ENCODE measurements at places on chromosomes 16 and 17.

GRCh38 chr17:37261286-37261685 lies 114.5 kb upstream of the C17orf78 start:
- DNase-seq, result no peak

DNA sequence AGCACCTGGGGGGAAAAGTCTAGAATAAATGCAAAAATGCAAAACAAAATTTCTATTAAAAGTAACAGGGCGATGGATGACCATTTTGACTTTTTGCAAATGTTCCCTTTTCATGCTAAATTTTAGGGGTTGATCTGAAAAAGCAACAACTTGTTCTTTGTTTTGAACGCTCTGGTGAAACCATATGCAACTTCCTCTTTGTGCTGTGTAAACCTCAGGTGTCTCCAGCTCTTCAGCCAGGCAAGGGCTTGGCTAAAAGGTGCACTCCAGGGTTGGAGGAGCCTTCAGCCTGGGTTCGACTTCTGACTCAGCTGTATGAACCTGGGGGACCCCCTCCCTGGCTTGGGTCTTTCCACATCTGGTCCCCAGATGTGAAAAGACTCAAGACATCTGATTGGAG lies 9.5 kb downstream of the IRF8 start:
- no peak for DNase-seq

GRCh38 chr17:31721291-31722025 lies 137.6 kb downstream of the COPRS start:
- no peak for DNase-seq

DNA sequence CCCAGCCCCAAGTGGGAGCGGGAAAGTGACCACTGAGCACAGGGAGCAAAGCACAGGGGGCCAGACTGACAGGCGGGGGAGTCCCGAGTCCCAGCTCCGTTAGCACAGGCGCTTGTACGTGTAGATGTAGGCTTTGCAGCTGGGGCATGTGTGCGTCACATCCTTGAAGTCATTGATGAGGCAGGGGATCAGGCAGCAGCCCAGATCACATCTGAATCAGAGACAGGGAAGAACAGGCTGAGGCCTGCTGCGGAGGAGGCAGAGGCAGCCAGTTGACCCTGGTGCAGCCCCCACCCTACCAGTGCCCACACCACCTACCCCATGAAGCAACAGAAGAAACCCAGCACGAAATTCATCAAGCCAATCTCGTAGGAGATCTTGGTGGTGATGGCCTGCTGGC lies 26.1 kb downstream of the CDIP1 start:
- DNase-seq, result no peak

DNA sequence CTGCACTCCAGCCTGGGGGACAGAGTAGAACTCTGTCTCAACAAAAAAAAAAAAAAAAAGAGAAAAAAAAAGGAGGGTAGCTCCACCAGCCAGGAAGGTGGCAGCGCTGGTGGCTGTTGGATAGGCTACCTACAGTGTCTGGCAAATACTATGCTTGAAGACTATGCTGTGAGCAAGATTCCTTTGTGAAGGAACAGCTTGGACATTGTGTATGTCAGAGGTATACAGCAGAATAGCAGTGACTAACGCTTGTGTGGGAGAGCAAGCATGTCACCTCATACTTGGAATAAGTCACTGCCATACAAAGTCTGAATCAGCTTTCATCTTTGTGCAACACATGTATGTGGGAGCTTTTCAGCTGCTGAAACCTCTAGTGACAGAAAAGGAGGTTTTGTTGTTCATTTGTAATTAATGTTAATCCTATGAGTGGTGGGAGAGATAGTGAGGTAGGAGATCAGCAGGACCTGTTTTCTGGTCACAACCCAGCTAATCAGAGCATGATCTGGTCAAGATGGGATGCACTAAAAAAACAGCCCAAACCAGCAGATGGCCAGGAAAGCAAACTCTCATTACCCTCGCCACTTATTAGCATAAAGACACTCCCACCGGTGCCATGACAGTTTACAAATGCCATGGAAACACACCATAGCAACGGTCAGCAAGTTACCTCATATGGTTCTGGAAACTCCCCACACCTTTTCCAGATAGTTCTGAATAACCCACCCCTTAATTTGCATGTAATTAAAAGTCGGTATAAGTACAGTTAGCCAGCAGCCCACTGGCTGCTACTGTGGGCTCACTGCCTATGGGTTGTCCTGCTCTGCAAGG lies 6.8 kb upstream of the ITGAD start:
- DNase-seq, result no peak

DNA sequence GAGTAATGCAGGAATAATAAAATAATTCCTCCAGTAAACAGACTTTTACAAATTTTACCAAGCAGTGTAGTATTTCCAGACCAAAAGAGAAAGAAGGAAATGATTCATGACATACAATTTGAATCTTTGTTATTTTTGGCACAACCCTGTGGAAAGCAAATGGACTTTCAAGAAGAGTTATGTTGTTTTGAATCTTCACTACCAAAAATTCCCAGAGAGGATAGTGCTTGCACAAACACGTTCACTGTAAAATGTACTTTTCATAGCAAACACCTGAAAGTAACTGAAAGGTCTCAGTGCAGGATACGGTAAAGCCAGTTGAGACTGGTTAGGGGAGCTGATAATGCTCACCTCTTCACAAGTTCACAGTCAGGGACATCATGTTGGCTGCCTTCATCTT lies 107.1 kb downstream of the USP22 start:
- no peak for DNase-seq

DNA sequence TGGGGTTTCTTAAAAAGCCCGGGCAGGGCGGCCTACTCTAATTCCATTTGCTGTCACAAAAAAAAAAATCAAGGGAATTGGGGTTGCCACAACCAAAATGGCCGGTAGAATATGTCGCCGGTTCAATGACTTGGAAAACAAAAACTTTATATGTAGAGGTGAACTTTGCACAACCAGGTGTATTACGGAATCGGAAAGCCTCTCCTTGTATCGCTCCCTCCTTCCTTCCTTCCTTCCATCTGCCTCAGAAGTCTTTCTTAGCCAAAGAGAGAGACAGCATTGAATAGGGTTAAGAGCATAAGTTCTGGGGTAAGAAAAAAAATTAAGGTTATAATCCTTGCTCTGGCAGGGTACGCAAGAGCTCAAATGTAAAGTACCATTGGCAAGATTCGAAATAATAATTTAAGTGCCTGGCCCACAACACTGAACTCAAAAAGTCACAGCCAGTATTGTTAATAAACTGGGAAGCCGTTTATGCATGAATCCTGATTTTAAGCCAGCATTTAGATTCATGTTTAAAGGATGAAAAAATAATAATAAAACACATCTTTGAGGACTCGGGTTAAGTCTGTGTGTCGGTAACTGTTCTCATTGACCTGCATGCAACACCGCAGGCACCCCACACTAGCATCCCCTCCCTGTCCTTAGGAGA lies 522 bp upstream of the GLG1 start:
- DNase-seq, result no peak

DNA sequence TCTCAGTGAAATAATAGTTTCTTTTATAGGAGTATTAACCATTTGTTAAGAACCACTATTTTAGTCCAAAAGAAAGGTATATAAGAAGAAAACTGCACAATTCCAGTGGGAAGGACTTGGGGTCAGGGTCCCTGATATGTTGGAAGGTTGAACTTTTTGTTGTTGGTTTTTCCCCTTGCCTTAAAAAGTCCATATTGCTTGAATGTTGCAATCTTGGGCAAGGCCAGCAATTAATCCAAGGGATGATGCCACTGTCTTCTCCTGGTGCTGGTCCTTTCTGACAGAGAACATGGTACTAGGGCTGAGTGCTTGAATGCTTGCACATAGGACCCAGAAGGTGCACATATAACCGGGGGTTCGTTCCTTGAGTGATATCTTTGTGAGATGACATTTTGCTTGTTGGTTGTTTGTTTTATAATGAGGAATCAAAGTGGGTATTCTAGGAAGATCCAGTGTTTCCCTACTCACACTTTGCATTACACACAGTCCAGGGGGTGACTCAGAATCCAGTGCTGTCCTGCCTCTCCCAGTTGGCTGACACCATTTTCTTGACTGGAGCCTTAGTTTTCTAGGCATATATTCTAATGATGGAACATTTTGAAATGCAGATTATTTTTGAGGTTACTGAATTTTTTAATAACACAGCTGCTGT lies 54.9 kb downstream of the SIAH1 start:
- no peak for DNase-seq

GRCh38 chr17:71503710-71504465 lies 616.9 kb upstream of the SOX9 start:
- no peak for DNase-seq

GRCh38 chr16:67236563-67237395 lies 9.8 kb downstream of the TMEM208 start:
- DNase-seq, result peak; percentile 78

DNA sequence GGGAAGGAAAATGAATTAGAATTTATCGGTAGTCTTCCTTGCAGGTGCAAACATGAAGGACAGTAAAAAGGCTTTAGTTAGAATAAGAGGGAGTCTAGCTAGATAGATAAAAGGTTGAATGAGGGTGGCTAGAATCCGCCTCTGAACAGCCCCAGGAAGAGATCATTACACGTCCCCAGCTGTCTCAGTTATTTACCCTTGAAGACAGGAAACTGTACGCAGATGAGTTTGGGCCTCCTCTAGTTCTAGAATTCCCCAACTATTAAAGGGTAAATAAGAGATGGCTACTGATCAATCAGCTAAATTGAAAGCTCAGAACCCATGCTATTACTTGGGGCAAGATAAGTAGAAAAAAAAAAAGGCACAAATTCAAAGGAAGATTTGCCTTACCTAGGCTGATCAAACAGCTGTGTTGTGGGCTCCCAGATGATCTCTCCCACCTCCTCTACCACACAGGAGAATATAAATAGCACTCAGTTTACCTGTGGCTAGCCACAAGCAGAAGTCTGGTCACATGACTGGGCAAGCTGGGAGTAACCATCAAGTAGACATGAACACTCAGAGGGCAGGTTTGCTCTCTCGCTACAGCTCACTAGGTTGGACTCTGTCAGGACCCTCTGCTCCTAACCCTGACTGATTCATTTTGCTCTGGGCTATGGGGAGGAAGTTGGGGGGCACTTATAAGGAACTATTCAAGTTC lies 17.0 kb downstream of the FAM117A start:
- DNase-seq, result no peak

DNA sequence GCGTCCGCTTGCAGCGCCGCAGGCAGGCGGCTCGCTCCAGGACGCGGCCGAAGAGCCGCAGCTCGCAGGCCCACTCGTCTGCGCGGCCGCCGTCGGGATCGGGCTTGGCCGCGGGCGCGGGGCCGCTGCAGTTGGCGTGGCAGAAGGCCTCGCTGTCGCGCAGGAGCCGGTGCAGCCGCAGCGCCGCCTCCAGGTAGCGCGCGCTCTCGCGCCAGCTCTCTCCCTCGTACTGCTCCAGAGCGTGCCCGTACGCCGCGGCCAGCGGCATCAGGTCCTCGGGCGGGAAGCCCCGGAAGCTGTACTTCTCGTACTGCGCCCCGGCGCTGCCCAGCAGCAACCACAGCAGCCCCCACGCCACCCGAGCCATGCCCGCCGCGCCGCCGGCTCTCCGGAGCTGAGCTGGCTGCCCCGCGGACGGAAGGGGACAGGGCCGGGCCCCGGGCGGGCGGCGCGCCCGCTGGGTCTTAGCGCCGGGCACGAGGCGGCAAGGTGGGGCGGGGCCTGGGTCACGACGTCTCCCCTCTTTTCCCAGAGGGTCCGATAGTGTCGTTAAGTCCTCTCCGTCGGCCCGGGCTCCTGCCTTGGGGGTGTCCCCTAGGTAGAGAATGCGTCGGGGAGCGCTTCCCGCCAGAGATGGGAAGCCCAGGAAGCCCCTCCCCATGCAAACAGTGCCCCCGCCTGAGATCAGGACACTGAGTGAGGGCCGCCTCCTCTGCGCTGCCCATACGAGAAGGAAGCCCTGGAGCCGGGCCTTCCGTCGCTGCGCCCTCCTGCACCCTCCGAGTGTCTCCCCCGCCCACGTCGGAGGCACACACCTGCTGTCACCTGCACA lies at the start of gene P3H4:
TSS of gene P3H4 (minus strand) at position 401 of the 832 bp plus-strand sequence. CDS start at position 367, 34 bp downstream.
- peak; percentile 90 for DNase-seq

GRCh38 chr16:49688036-49688697 lies 167.7 kb downstream of the ZNF423 start:
- DNase-seq, result no peak

DNA sequence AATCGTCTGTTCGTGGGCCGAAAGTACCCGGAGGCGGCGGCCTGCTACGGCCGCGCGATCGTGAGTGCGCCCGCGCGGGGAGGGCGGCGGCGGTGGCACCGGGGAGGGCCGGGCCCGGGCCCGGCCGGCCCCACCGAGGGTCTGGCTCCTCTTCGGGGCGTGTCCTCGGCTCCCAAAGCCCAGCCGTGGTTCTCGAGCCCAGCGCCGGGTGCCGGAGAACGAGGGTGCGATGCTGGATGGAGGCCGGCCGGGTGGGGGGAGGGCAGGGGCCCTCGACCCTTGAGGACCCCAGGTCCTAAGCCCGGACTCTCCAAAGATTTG lies 375 bp downstream of the STUB1 start:
- no peak for DNase-seq

DNA sequence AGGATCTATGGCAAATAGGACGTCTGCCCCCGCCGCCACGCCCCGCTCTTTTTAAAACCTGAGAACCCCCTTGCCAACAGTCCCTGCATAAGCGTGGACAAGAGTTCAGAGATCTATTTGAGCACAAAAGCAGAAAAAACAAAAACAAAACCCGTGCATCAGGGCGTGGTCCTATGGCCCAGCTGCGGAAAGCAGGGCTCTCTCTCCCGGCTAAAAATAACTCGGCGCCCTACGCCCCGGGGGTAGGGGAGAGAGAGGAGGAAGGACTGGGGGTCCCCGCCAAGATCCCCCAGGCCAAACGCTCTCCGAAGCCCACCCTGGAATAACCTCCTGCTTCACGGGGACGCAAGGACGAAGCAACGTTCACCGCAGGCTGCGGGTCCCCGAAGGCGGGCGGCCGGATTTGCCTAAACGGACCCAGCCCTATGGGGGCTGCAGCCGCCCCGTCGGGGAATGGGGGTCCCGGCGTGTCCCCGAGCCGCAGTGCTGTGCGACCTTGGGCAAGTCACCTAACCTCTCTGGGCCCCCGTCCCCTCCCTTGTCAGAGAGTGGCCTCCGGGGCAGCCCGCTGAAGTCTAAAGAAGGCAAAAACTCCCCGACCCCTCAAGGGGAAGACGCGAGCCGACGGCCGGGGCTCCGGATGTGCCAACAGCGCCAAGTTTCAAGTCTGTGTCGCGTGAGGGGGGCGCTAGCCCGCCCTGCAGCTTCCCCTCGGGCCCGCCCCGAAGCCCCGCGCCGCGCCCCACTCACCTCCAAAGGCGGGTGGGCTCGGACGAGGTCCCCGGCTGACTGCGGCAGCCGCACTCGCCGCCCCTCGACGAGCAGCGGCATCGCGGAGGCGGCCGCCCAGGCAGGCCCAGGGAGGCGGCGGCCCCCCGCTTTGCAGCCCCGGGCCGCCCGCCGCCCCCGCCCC lies 477 bp downstream of the NTAN1 start:
- DNase-seq, result no peak

DNA sequence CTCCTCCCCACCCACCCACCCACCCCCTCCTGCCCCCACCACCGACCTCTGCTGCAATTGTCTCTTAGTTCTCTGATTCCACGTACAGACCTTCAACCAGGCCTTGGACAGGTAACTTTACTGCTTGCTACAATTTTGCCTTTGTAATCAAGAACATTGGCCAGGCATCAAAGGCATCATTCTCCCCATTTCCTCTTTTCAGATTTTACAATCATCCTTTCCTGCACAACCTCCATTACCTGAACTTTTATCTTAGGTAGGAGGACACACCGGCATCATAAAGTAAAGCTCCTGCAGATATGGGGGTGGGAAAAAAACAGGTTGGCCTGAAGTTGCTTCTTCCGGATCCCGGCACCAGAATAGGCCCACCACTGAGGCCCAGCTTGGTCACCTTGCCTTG lies 25.7 kb upstream of the SUPT4H1 start:
- DNase-seq, result no peak

All from upper lobe of right lung (tissue), 1 donor.